ENCODE measurements at places on chromosomes 16 and 17.

DNA sequence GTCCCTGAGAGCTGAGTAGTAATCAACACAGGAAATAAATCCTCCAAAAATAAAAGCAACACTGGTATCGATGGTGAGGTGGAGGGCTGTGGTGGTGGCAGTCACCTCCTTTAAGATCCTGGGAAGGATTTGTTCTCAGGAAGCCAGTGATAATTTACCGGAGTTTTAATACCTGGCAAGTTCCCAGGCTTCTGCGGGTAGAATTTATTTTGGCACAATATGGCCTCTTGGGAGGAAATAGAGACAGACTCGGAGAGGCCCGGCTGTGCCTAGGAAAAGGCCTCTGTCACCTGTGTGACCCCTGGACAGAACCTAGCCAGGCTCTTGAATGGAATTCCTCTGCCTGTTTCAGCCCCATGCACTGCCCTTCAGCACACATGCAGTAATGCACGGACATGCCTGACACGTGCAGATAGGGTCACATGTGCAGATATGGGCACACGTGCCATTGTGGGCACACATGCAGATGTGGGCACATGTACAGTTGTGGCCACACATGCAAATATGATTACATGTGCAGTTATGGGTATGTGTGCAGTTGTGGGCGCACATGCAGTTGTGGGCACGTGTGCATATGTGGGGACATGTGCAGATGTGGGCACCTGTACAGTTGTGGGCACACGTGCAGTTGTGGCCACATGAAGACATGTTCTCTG is 33.5 kb downstream of the MGAT5B start:
- DNase-seq: no peak

- no peak for DNase-seq
Observed at GRCh38 chr17:44922746-44923470, 7.6 kb upstream of the GFAP start.

GRCh38 chr16:70715055-70715858 is 29.4 kb upstream of the MTSS2 start:
- peak; percentile 90 for DNase-seq

DNA sequence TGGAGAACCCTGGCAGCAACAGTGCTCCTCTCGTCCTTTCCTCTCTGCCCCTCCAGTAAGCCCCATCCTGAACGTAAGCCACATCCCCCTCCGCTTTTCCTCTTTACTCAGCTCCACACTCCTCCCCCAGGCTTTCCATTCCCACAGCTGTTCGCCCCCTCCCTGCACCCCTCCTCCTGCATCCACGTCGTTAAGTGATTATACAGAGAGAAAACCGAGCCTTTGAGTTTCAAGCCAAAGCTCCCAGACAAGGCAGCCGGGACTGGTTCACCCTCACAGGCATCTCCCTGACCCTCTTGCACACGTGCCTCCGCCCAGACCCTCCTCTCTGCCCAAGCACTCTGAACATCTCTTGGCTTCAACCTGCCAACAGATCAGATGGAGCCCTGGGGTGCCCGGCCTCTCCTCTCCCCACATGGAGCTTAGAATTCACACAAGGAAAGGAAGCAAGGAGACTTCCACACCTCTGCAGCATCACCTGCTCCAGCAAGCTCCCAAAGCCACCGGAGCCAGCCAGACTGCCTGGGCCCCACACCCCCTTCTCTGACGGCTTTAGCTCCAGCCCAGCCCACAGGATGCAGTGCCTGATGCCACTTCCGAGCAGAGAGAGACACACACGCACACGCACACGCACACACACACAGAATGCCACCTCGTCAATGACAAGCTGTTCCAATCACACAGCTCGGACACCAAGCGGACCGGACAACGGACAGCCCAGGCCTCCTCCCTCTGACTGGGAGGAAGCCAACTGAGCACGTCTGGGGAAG is 99.9 kb upstream of the CCL2 start:
- no peak for DNase-seq

DNA sequence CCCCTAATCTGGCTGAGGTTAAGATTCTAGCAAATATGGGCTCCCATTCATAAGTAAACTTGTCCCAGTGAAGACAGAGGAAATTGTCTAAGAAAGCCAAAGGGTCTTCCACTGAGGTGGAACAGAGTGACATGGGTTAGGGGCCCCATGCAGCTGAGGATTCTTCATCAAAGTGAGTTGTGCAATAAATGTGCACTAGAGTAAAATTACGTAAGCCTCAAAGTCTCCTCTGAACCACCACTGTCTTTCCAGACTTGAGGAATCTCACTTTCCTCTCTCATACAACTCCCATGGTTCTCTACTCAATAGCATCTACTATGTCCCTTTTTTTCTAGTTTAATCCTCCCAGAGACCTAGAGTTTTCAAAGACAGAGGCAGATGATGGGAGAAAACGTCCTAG is 132.4 kb downstream of the CA10 start:
- no peak for DNase-seq

DNA sequence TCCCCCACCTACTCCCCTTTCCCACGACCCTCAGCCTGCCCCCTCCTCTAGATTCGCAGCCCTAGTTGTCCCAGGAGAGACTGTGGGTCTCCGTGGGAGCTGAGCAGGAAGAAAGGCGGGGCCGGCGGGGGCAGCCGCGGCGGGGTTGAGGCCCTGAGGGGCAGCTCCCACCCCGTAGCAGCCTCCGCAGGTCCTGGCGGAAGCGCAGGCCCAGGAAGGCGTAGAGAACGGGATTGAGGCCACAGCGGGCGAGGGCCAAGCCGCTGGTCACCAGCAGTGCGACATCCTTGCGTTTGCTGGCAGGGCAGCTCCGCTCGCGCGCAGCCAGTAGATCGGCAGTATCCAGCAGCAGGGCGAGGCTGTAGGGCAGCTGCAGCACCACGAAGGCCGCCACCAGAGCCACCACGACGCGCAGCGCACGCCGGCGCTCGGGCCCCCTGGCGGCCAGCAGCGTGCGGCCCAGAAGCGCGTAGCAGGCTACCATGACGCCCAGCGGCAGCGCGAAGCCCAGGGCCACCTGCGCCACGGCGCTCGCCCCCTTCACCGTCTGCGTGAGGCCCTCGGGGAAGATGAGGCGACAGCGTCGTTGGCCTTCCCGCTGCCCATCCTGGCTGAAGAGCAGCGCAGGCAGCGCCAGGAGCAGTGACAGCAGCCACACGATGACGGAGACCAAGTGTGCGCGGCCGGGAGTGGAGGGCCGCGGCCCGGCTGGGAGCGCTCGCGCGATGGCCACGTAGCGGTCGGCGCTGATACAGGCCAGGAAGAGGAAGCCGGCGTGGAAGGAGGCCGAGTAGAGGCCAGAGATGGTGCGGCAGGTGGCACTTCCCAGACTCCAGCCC is 1.9 kb downstream of the CCR10 start:
- no peak for DNase-seq

GRCh38 chr17:50428831-50429424 is 2.9 kb downstream of the ACSF2 start:
- DNase-seq: no peak

GRCh38 chr17:38815576-38816193 is 9.4 kb downstream of the CWC25 start:
- DNase-seq: no peak

- no peak for DNase-seq
Observed at GRCh38 chr16:50331570-50331969, 37.2 kb downstream of the BRD7 start.

GRCh38 chr17:37301288-37301687 is 74.5 kb upstream of the C17orf78 start:
- DNase-seq: no peak

GRCh38 chr16:48426244-48427141 is 41.3 kb upstream of the SIAH1 start:
- no peak for DNase-seq

DNA sequence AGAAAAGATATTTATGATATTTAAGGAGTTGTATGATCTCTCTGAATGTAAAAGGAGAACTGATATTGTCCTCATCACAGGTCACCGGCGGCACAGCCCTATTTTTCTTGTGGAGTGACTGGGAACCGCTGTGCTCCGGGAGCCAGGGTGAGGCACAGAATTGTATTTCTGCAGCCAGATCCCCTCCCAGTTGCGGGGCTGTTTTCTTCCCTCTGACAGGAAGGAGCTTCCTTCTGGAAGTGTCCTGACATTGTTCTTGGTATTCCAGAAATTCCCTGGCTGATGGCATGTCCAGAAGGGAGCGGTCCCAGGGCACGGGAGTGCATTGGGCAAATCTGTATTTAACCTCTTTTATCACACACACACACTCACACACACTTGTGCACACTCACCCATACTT is 268.6 kb upstream of the FOXF1 start:
- no peak for DNase-seq

DNA sequence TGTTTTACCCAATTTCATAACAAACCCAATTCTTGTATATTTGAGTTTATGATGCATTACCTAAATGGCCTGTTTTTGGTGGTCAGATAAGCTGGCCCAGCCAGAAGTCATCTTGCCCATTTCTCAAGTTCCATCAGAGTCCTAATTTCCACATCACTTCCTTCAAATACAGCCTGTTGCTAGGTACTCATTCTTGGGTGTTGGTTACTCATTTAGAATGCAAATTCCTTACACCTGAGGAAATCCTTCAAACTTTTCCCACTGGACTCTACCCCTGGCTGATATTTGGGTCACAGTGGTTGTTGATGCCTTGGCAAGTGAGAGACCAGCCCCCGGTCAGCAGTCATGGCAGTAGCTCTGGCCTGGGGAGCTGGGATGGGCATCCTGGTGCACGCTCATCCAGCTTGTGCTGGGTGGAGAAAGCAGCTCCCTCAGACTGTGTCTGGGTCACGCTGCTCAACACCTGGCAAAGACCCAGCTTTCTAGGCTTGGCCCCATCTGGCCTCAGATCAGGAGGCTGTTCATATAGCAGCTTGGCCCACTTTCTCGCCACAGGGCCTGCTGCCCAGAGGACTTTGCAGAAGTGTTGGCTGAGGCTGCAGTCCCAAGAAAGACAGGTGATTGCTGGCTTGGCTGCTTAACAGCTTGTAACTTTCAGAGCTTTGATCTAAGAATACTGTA is 25.8 kb downstream of the WSB1 start:
- DNase-seq: peak; percentile 55

DNA sequence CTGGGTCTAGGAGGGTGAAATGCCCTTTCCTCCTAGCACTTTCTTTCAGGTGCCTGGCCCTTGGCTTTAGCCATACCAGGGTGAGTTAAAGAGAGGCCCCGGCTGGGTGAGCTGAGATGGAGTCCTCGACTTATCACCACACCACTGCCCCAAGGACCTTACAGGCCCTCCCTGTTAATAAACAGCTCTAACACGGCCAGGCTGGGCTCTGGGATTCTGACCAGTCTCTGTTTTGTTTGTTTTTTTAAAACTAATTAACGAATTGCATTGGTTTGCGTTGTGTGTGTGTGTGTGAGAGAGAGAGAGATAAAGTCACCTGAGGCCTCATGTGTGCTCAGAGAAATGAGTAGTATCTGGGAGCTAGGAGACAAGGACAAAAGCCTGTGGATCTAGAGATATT is 14.3 kb downstream of the MYL4 start:
- DNase-seq: no peak

GRCh38 chr16:21701271-21701670 is 37.5 kb downstream of the OTOA start:
- no peak for DNase-seq

- DNase-seq: no peak
Observed at GRCh38 chr16:11215935-11216556, 40.0 kb downstream of the SOCS1 start.
